ENCODE measurements at places on chromosomes 12 and 14.
A peak's percentile ranks its signal among the peaks of the same experiment; 100 is the strongest.

- no peak for DNase-seq
Measured at GRCh38 chr14:69152902-69153151, at the start of gene DCAF5. Gene DCAF5, minus strand, starts transcription at chr14:69153119. Its CDS starts 141 bp downstream, at chr14:69152978.

GRCh38 chr14:75197338-75197737, 20.9 kb upstream of the TMED10 start:
- DNase-seq: no peak

GRCh38 chr12:13474381-13474780, 277.9 kb downstream of the EMP1 start:
- DNase-seq: no peak

DNA sequence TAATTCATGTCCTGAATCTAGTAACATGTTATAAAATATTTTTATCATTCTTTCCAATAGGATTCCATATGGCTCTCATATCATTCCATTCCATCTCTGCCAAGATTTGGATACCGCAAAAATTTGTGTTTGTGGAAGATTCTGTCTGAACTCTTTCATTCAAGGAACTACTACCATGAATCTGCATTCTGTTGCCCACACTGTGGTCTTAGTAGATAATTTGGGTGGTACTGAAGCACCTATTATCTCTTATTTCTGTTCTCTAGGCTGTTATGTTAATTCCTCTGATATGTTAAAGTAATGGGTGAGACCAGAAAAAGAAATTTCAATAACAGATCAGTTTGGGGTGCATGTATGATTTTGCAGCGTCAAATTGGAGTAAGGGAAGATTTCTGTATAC, 6.2 kb downstream of the RPL36AL start:
- DNase-seq: no peak

DNA sequence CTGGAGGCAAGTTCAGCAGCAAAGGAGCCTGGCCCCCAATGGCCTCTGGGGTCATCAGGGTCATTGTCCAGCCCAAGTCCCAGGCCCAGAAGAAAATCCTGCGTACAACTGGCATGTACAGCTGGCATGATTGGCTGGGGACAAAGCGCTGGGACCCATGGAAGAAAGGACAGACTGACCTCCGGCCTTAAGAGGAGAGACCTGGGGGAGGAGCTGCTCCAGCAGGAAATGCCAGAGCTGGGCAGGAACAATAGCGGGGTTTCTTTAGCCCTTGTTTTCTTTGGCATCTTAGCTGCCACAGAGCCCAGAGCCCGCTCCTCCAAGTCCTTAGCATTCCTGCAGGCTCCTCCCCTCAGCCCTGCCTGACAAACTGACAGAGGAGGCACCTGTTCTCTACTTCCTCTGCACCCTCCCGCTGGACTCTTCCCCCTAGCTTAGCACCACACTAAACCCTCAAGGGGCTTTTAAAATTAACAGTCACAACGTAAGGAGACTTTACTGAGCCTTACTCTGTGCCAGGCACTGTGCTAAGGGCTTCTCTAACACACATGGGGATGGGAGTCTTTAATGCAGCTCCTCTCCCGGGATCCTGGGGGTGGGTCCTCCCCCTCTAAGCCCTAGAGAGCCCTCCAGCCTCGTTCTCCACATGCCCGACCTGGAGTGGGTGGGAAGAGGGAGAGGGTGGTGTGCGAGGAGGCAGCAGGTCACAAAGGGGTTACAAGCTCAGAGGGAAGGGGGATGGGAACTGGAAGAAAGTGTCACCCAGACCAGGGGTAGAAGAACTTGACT, 1.8 kb upstream of the AQP5 start:
- no peak for DNase-seq

DNA sequence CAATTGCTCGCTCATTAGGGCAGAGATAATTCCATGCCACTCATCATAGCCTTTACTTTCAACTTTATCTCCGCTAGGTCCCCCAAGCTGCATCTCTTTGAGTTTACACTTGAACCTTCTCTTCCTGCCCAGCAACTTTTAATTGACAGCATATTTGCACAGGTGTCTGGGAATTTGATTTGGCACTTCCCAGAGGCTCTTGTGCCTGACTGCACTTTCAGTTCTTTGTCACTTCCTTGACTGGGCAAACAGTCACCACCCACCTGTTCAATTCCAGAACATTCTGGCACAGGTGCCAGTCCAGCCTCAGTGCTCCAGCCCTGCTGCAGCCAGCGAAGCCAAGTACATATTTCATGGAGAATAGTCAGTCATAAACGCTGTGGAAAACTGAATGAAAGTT, 110.1 kb upstream of the LRIG3 start:
- no peak for DNase-seq

DNA sequence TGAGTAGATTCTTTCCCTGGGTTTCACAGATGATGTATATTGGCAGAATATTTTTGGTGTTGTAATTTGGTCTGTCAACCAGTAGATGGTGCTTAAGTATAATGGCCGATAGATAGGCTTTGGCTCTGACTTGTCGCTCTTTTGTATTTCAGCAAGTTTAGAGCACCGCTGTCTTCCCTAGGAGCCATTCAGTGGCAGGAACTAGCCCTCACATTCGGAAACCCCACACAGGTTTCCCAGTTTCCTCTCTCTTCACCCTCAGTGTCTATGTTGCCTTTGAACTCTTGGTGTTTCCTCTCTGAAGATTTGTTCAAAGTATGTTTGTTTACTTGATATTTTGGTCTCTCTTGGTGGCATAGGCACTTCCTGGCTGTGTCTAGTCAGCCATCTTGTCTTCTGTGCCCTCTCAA, 102.2 kb downstream of the GPHN start:
- no peak for DNase-seq

DNA sequence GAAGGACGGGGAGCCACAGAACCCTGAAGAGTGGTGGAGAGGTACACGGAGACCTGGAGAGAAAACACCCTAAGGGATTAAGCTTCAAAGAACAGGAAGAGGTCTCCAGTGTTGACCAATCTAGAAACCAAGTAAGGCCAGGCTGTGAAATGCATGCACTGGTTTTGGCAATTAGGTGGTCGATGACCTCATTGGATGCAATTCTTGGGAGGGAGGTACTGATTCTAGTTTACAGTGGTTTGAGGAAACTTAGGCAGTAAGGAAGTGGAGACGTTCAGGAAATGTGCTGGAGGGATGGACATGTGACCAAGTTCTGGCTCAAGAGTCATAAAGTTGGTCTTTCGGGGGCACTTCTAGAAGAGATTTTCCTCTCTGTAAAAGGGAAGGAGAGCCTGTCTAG, 91.3 kb upstream of the CEP83 start:
- no peak for DNase-seq

- no peak for DNase-seq
Measured at GRCh38 chr12:131776237-131776889, 51.8 kb upstream of the MMP17 start.

- no peak for DNase-seq
Measured at GRCh38 chr14:54785778-54786770, 116.6 kb downstream of the GCH1 start.

DNA sequence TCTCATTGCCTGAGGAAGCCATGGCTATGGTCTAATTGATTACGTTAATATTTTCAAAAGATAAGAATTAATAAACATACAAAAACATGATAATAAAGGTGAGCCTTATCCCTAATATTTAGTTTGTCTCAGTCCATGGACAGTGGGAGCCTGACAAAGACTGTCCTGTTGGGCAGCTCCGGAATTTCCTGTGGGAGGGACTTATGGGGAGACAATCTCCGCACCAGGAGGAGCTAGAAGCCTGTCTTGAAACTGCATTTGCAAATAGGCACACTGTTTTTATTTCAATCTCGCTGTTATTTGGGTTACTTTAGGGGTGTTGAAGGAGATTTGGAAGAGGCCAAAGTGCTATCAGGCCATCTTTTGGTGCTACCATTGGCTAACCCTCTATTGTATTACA, 50.8 kb upstream of the ZDHHC17 start:
- no peak for DNase-seq

GRCh38 chr12:49838973-49839633, 3.8 kb downstream of the BCDIN3D start:
- no peak for DNase-seq

GRCh38 chr14:34449819-34450541, 12.1 kb downstream of the SPTSSA start:
- DNase-seq: no peak

GRCh38 chr12:12468575-12468974, 94.1 kb downstream of the DUSP16 start:
- DNase-seq: no peak

GRCh38 chr14:76500480-76500879, 124.5 kb downstream of the ESRRB start:
- DNase-seq: peak; percentile 38

- no peak for DNase-seq
Measured at GRCh38 chr12:120346681-120347080, 19.1 kb upstream of the PLA2G1B start.

DNA sequence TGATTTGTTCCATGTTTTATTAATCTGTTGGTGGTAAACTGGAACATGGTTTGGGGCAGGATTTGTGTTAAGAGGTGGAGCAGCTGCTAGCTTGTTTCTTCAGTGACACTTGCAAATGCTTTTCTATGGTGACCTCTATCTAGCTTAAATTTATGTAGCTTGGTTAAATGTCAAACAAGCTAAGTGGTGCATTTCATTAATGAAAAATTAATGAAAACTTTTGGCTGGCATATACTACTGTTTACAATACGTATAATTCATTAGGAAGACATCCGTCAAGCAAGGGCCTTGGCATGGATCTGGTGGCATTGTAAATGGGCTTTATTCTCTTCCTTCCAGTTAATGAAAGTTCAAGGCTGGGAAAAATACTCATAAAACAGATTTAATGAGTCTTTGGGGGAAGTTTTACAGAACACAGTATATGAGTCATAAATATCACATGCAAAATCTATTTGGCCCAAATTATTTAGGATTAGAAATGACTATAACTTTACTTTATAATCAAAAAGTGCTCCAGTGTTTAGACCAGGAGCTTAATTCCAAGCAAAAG, 807.7 kb upstream of the SEL1L start:
- no peak for DNase-seq

DNA sequence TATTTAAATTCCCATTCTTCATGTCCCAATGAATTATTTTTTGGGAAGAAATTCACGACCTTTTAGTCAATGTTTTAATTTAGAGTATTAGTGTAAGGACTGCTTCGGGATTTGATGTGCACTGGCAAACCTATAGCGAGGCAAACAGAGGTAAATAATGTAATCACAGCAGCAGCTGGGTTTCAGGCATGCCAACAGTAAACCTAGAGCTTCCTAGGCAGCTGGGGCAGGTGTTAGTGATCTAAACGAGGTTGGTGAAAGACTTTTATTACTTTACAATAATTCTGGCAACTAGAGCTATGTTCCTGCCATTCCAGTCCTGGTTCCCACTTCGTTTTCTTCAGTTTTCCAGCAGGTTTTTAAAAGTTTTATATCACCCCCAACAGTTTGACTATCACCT, 1036.4 kb upstream of the FOXG1 start:
- no peak for DNase-seq

- DNase-seq: peak; percentile 16
Measured at GRCh38 chr12:6763380-6763779, 2.8 kb upstream of the PTMS start.

- DNase-seq: no peak
Measured at GRCh38 chr12:58435647-58436046, 484.7 kb downstream of the LRIG3 start.

- no peak for DNase-seq
Measured at GRCh38 chr14:103418481-103418818, 33.2 kb downstream of the MARK3 start.

DNA sequence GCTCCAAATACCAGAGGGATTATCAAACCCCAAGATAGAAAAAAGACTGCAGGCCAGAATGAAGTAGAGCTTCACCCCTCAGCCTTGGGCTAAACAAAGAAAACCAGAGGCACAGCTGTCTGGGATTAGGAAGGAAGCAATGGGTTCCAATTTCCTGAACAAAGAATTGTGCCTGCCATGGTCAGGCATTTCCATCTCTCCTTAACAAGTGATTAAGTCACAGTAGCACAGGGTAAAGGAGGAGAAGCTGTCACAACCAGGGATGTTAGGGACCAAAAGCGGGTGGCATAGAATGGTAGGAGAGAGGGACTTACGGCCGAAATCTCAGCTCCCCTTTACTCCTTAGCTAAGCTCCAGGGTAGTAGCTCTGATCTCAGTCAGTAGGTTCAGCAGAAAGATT, 33.9 kb downstream of the SPTLC2 start:
- DNase-seq: no peak

- DNase-seq: no peak
Measured at GRCh38 chr12:124053851-124054250, 80.8 kb downstream of the ZNF664 start.

DNA sequence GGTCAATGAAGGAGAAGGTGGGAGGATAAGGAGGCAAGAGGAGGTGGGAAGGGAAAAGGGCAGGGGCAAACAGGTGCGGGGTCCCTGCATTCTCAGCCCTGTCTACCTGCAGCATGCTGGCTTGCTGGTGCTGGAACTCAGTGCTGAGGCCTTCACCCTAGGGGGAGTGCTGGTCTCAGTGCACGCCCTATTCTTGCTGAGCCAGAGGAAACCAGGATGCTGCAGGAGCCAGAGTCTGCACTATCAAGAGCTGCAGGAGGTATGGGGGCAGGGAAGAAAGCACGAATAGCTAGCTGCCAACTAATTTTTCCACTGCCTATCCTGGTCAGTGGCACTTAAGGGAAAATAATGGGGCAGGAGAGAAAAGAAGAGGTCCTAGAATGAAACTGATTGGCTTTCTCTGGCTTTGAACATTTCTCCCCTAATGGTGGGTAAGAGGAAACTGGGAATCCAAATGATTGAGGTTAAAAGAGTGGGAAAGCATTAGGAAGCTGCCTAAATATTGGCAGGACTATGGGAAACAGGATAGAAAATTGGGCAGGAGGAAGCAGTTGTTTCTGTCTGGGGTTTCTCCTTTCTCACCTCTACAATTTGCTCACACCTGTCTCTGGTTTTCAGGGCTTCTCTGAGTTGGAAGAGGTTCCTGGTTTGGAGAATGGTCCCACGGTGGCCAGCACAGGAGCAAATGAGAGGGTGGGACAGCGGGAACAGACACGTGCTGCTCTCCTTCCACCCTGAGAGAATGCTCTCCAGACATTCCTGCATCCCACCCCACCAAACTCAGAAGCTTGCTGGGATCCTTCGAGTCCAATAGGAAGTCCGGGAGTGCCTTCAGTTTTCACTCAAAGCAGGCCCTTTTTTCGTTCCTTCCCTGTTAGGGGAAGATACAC, 1.9 kb downstream of the TMEM253 start:
- no peak for DNase-seq

DNA sequence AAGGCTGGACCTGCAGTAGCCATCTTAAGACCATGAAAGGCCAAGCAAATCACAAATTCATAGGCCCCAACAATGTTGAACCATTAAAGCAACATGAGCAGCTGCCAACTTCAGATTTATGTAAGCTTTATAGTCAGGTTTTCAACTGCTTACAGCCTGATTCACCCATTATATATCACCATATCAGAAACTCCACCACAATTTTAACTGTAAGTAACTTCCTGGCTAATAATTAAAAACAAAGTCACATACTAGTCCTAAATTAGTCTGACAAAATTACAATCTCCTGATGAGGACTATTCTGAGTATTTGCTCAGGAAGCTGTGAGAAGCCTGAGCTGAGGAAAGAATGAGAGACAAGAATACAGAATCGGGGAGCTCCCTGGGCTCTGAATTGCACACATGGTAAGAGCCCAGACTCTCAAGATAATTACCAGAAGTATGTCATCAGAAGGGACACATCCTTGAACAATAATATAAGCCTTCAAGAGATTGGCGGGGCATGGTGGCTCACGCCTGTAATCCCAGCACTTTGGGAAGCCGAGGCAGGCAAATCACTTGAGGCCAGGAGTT, 55.1 kb downstream of the NUMB start:
- DNase-seq: no peak

GRCh38 chr12:57452181-57452936, 2.7 kb upstream of the INHBE start:
- no peak for DNase-seq

All from natural killer cell treated with Interleukin-12 subunit alpha and Interleukin-12 subunit beta and Interleukin-15 and Interleukin-18, amount 100 ng/mL, for 72 hours (primary cell).